SK-MEL-5 (cell line): ENCODE measurements at places on chromosomes 5 and 9. TPM values are rescaled to one million over a fixed set of nuclear protein-coding genes. Genes with fewer than 3 reads are reported as not detected.

GRCh38 chr9:129868872-129869486 lies 33.7 kb downstream of the USP20 start:
- no peak for DNase-seq

DNA sequence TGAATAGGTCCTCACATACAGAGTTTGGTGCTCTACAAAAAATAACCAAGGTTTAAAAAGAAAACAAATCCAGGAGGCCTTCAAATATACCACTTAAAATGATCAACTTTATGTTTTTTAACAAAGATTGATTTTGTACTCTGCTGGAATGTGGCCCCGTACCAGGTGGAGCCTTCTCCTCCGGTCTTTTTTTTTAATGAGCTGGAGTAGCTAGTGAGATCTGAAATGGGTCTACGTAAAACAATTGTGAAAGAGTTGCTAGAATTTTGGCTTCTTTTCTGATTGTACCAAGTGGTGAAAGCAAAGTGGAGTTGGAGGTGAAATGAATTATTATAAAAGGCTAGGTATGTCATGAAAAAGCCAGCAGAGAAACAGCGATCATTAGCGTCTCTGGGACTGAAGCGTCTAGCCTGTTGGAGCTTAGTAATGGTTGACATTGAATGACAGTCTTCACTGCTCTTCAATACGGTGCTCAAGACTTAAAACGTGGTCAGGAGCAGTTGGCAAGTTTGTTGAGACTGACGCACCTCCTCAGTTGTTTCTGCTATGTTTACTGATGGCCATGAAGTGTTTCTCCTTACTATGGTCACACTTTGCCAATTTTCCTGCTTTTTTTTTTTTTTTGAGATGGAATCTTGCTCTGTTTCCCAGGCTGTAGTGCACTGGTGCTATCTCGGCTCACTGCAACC lies 84.4 kb downstream of the DAPK1 start:
- DNase-seq: no peak

DNA sequence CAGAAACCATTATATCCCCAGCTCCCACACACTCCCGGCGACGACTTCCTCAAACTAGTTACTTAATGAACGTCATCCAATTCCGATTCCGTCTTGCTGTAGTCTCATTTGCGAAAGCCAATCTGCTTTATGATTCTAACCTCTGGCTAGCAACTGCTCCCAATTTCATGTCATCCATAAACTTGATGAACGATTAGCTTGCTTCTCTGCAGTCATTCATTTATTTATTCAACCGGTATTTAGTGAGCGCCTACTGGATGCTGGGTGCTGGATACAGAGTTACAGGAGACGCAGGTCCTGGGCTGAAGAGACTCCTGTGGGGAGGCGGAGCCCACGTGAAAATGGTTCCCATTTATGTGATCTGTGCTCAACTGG lies 46.2 kb downstream of the TSPAN17 start:
- no peak for DNase-seq

GRCh38 chr5:161051920-161052500 lies 200.0 kb upstream of the ATP10B start:
- no peak for DNase-seq

DNA sequence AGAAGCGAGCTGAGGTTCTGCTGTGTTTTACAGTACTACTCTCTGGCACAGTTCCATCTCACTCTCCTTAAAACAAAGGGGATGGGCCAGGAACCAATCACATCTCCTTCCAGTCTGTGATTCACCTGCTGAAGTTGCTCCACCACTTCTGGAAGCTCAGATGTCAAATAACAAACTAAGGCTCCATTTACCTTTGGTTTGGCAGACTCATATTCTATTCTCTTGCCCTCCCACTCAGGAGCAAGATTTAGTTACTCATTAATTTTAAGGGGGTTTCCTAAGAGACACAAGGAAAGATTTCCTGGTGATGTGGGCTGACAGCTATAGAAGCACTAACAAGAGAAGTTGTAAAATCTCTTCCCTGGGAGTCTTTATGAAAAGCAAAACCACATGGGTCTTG lies 37.8 kb upstream of the KIF2A start:
- no peak for DNase-seq

DNA sequence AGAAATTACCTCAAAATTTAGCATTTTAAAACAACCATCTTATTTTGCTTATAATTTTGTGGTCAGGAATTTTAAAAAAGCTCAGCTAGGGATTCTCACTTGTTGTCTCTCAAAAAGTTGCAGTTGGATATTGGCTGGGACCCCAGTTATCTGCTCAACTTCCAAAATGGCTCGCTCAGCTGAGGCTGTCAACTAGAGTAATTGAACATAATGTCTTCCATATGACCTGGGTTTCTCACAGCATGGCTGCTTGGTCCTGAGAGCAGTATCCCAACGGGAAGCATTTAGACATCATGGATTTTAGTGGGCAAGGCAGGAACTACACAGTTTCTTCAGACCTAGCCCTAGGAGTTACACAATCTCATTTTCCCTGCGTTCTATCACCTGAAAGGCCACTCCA lies 63.6 kb upstream of the SPEF2 start:
- no peak for DNase-seq

OGN gene
- not detected in 2 replicates for total RNA-seq
